ENCODE measurements at places on chromosomes 6 and 20.

DNA sequence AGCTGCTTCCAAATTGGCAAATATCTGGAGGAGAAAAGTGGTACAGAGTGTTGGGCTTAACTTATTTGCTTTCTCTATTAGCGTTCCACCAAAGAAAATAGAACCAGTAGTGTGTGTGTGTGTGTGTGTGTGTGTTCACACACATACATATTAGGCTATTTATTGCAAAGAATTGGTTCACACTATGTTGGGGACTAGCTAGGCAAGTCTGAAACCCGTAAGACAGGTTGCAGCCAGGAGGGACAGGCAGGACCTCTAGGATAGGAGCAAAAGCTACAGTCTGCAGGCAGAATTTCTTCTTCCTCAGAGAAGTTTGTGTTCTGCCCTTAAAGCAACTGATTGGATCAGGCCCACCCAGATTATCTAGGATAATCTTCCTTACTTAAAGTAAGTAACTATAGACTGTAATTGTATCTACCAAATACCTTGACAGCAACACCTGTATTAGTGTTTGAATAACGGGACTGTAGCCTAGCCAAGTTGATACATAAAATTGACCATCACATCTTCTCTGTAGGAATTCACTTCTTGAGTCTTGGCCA, 12.8 kb downstream of the KCTD20 start:
- DNase-seq, result no peak

GRCh38 chr20:54342258-54342920, 133.0 kb upstream of the DOK5 start:
- DNase-seq, result no peak

DNA sequence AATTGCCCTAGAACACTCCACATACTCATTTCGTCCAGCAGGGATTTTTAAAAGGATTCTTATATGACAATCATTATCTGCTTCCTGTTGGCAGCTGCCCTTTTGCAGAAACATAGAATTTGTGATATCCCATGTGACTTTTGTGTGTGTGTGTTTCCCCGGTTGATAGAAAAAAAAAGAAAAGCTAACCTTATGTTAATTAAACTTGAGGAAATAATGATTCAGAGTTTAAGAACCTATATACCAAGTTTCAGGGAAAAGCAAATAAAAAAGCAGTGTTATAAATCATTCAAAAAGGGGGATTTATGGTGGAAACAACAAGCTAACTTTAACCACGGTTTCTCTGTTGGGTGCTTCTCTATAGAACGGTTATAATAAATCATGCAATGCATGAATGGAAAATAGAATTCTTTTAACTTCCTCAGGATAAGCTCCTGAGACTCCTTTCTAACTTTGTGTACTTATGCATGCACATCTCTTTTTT, 826.9 kb upstream of the EYS start:
- DNase-seq, result no peak

- DNase-seq, result peak; percentile 32
Observed at GRCh38 chr6:170152124-170152926, 138.6 kb downstream of the DLL1 start.

DNA sequence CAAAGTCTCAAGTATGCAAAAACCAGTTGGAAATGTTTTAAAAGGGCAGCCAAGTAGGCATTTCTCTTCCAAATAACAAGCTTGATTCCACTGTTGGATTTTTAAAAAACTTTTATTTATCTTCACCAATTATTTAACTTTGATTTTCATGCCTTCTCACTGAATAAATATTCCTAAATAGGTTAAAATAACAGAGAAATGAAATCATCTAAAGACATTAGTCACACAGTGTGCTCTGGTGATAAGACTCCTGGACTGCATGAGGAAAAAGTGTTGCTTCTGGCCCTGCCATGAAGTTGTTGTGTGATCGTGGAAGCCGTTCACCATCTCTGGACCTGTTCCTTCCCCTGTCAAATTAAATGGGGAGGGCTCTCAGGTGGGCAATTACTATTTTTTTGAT, 33.8 kb upstream of the IGF2R start:
- no peak for DNase-seq

GRCh38 chr20:44068316-44069201, 118.4 kb downstream of the JPH2 start:
- no peak for DNase-seq

- no peak for DNase-seq
Observed at GRCh38 chr6:8180327-8181159, 78.2 kb upstream of the EEF1E1 start.

GRCh38 chr6:157994125-157994795, 12.6 kb downstream of the SYNJ2 start:
- no peak for DNase-seq

DNA sequence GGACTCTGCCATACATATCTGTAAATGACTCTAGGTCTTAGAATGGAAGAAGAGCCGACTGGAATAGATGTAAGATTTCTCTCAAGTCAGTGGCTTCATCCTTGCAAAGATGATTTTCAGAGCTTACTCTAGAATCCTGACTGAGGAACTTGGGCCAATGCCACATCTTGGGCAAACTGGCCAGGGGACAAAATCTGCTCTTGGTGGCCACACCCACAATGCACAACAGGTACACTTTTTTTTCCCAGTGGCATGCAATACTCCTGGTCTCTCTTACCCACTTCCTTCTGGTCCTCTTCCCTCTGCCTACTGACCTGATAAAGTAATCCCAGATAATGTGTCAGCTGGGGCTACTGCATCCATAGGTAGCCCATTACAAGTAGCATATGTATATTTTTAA, 13.4 kb downstream of the CLIC5 start:
- DNase-seq, result no peak

DNA sequence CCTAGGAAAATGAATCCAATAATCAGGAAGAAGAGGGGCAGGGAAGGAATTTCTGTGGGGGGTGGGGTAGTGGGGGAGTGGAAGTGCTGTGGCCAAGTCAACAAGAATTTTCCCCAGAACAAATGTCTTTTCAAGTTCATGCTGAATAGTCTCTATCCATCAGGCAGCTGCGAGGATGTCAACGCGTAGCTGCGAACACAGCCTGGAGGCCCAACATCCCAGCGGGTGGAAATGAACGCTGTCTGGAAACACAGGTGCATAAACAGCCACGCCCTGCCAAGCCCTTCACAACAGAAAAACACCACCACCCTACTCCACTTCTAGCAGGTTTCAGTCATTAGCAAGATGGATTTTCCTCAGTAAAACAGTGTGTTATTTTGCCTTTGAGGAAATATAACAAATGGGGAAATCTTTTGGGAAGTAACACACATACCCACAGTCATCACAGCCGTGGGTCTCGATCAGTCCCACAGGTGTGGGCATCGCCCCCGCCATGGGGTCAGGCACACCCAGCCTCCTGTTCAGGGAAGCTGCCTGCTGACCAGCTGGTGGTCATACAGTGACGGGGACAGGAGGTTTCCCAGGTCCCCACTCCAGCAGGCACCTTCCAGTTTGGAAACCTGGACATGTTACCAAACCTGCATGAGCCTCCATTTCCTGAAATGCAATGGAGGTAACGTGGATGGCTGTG, 112.1 kb upstream of the THBS2 start:
- no peak for DNase-seq

- no peak for DNase-seq
Observed at GRCh38 chr6:26195376-26195923, 108.2 kb downstream of the HFE start.

GRCh38 chr6:133187657-133188453, 53.3 kb upstream of the EYA4 start:
- no peak for DNase-seq

- DNase-seq, result no peak
Observed at GRCh38 chr6:137490961-137491360, 3.2 kb downstream of the OLIG3 start.

GRCh38 chr6:142361779-142362750, 60.3 kb downstream of the ADGRG6 start:
- no peak for DNase-seq

- DNase-seq, result no peak
Observed at GRCh38 chr6:5665173-5665572, 341.6 kb downstream of the NRN1 start.

- DNase-seq, result no peak
Observed at GRCh38 chr6:42431356-42431755, 20.4 kb downstream of the TRERF1 start.

DNA sequence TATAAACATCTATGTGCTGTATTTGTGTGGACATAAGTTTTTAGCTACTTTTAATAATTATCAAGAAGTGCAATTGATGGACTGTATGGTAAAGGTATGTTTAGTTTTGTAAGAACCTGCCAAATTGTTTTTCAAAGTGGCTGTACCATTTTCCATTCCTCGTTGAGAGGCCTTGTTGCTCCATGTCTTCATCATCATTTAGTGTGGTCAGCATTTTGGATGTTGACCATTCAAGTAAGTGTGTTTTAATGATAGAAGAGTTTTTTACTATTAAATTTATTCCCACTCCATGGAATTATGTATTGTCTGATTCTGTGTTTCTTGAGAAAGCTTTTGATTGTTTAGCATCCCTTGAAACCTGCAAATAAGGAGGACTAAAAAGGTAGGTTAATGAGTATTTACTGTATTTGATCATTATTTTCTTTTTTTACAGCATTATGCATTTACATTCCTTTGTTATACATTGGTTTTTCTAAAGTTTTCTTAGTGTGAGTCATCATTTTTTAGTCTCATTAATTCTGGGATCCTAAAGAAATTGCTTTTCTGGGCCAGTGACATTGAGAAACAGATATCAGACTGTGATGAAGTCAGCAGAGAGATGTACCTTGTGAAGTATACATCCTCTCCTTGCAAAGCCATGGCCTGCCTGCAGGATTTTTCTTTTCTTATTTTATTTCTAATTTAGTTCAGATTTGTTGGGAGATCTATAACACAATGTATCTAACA, 312.8 kb upstream of the PTCHD4 start:
- DNase-seq, result no peak

DNA sequence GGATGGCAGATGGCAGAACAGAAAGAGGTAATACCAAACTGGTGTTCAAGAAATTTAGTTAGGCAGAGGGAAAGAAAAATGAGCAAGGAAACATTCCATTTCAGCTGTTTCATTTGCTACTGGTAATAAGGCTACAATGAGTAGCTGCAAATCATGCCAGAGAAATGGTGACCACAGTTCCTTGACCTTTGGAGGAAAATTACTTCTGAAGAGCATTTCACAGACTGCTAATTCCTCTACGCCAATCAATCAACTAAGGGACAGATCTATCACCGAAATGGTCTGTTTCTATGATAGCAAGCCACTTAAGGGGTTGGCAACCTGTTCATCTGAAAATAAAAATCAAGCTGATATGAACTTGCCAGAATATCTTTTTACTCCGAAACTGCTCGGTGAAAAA, 119.5 kb downstream of the PTPRK start:
- no peak for DNase-seq

DNA sequence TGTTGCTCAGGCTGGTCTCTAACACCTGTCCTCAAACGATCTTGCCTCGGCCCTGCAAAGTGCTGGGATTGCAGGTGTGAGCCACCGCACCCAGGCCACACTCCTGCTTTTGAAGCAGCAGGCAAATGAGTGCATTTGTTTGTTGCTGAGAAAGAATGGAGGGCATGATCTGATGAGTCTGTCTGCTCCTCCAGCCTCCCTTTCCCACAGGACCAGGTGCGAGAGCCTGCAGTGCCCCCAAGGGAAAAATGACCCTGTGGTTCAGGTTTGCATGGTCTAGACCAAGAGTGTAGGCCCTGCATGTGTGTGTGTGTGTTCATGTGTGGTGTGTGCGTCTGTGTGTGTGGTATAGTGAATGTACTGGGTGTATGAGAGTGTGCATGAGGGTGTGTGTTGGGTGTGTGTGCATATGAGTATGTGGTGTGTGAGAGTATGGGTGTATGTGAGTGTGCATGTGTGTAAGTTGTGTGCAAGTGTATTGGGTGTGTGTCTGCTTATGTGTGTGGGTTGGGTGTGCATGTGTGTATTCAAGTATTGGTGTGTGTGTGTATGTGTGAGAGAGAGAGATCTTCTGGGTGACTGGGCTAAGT, 22.8 kb upstream of the FOXC1 start:
- DNase-seq, result no peak

- no peak for DNase-seq
Observed at GRCh38 chr6:111951497-111952085, 78.3 kb upstream of the FYN start.

DNA sequence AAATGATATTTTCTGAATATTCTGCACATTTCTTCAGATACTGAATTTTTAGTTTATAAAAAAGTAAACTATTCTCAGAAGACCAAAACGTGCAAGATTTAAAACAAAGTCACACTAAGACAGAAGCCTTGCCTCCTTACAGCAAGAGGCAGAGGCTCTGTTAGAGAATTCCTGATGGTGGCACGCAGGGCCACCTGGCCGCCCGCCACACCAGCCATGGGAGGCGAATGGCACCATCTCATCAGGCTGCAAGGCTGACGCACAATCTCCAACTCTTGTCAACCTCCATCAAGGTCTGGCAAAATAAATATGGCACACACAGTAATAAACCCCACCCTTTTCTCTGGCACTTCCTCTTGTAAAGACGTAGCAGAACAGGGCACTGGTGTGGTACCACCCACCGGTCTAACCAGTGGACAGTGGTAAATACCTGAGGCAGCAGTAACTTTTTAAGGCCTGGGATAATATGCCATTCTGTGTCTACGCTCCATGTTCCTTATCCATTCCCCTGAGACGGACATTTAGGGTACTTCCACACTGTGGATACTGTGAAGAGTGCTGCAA, 111.4 kb downstream of the WDR27 start:
- no peak for DNase-seq

DNA sequence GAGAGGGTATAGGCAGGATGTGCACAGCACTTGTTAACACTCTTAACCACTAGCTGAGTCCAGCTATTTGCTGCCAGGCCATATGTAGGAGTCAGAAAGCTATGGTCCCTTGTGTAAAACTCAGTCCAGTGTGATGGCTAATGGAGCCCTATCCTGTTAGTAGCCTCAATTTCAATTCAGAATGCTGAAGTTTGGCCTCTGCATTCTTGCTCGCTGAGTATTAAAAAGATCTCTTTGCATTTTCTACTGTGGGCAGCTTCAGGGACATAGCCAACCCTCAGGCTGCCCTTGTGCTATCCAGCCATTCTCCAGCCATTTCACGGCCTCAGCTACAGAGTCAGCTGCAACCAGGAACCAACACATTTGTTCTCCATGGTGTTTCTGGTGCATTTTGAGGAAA, 92.5 kb downstream of the SPTLC3 start:
- no peak for DNase-seq

GRCh38 chr20:46088409-46089166, 1.2 kb downstream of the NCOA5 start:
- no peak for DNase-seq

- no peak for DNase-seq
Observed at GRCh38 chr6:137181891-137182653, 8.6 kb upstream of the IL22RA2 start.

DNA sequence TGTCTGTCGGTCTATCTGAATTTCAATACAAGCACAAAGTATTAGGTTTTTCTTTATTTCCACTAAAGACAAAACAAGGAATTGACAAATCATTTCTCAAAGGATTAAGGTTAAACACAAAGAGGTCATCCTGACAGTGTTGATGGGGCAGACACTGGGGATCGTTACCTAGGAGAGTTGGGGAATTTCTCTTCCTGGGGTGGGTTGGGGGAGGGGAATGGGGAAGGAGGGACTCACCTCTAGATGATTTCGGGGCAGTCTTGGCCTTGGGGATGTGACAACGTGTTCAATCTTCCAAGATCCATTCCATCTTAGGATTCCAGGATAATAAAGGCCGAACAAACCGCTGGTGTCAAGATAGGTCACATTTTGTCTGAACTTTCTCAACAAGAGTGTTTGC, 35.4 kb upstream of the FOXA2 start:
- DNase-seq, result no peak

All from urinary bladder (tissue), 4 donors.